Activated T-helper 1 cell treated with anti-CD3 and anti-CD28 coated beads, Interleukin-12 subunit alpha, Interleukin-12 subunit beta, Interleukin-2, Interleukin-4 antibody, amounts not matched to agents 30 ng/mL and 10 ng/mL and 1 ng/mL, durations not matched to agents 14 hours and 24 hours and 36 hours (primary cell): ENCODE measurements at places on chromosomes 16 and 17.

- no peak for DNase-seq
These were observed 14.9 kb upstream of the MMD start for GRCh38 chr17:55436224-55437158.

GRCh38 chr17:79659376-79659775, 48.5 kb upstream of the RBFOX3 start:
- no peak for DNase-seq

- DNase-seq = no peak
These were observed 1.9 kb downstream of the NAGLU start for GRCh38 chr17:42537826-42538451.

DNA sequence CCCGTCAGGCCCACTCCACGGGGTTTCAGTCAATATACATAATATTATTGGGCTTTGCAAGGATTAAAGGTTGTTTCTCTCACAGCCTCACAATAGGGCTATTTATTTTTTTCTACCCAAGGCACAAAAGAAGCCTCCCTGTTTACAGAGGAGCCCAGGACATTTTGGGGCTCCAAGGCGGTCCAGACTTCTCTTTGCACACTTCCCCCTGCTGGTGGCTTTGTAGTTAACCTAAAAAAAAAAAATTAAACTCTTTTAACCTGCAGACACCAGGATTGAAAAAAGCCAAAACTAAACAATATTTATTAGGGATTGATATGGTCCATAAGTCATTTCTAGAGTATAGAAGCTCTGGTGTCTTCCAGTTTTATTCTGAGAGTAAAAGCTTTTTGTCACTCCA, 169.7 kb upstream of the ZFHX3 start:
- DNase-seq = no peak

GRCh38 chr16:8646326-8647053, 25.0 kb downstream of the METTL22 start:
- DNase-seq = no peak

DNA sequence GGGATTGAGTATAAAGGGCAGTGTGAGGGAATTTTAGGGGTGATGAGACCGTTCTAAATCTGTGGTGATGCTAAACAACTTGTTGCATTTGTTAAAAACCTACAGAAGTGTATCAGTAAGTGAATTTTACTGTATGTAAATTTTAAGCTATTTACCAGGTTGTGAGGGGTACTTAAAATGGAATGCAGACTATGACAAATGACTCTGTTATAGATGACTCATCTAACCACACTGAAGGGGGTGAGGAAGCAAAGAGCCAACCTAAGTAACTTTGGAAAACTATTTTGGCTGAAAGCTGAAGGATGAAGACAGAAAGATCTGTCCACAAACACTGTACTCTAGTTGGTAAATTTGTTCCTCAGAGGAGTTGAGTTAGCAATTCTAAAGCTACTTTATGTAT, 5.3 kb upstream of the MKS1 start:
- no peak for DNase-seq

DNA sequence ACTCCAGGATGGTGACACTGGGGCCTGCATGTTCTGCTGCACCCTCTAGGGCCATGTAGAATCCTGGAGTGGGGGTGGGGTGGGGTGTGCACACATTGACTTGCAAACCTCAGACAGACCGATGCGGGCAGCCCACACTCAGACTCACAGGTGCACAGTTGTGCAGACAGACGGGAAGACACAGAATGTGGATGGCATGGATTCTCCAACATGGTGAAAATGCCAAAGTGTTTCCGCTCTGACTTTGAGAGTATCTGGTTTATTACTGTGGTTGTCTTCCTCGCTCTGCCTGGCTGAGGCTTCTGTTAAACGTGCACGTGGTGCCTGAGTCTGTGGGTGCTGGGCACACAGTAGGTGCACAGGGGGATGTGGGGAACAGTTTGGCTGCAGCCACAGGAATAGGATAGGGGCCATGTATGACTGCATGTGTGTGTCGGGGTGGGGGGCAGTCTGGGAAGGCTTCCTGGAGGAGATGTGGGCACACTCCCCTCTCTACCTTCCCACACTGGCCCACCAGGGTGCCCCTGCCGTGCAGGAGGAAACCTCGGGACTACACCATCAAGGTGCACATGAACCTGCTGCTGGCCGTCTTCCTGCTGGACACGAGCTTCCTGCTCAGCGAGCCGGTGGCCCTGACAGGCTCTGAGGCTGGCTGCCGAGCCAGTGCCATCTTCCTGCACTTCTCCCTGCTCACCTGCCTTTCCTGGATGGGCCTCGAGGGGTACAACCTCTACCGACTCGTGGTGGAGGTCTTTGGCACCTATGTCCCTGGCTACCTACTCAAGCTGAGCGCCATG, 9.0 kb upstream of the ADGRG3 start:
- no peak for DNase-seq

GRCh38 chr16:88681084-88681680, 5.1 kb downstream of the SNAI3 start:
- no peak for DNase-seq

GRCh38 chr16:89177501-89177900, 6.0 kb downstream of the CDH15 start:
- no peak for DNase-seq

DNA sequence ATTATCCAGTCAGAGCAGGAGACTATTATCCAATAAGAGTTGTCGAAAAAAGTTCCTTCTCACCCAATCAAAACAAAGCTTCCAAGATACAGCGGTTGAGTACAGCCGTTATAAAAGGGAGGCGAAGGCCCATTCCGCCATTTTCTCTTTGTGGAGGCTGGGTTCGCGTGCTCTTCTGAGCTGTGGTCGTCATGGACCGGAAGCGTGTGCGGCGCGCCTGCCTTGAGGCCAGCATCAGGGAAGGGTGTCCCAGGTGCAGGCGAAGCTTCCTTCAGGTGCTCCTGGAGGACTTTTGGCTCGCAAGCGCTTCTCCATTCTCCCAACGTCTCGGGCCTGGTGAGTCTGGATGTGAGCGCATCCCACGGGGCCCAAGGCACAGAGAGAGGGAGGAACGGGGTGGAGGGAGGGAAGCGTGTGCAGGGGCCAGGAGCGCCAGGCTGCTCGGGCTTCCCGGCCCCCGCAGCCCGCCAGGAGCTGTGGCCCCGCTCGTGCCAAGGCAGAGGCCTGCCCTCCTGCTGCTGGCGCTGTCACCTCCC, 99.2 kb downstream of the GOSR1 start:
- DNase-seq = no peak

GRCh38 chr16:79997257-79997656, 396.7 kb upstream of the MAF start:
- DNase-seq = no peak
